Occipital lobe (tissue), 3 donors: ENCODE measurements at places on chromosomes 11 and 22.

- no peak for DNase-seq
Measured at GRCh38 chr11:24808173-24808572, 311.3 kb downstream of the LUZP2 start.

DNA sequence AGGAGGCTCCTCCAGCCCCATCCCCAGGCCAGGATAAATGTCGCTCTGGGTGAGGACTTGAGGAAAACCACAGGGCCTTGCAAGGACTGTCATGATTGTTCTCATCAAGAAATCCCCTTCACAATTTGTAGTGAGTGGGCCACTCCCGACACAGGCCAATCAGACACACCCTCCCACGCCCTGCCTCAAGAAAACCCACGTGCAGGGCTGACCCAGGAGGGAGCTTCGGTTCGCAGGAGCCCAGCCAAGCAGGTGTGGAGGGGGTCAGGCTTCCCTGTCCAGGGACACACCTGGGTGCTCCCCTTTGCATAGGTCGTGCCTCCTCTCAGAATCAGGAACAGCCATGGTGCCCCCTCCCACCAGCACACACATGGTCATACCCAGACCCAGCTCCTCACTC, 43.2 kb downstream of the SHANK2 start:
- DNase-seq = no peak

DNA sequence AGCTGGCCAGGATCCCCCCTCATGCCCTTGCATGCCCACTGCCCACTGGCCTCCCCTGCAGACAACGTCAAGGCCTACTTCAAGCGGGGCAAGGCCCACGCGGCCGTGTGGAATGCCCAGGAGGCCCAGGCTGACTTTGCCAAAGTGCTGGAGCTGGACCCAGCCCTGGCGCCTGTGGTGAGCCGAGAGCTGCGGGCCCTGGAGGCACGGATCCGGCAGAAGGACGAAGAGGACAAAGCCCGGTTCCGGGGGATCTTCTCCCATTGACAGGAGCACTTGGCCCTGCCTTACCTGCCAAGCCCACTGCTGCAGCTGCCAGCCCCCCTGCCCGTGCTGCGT, 7.9 kb downstream of the AIP start:
- no peak for DNase-seq

DNA sequence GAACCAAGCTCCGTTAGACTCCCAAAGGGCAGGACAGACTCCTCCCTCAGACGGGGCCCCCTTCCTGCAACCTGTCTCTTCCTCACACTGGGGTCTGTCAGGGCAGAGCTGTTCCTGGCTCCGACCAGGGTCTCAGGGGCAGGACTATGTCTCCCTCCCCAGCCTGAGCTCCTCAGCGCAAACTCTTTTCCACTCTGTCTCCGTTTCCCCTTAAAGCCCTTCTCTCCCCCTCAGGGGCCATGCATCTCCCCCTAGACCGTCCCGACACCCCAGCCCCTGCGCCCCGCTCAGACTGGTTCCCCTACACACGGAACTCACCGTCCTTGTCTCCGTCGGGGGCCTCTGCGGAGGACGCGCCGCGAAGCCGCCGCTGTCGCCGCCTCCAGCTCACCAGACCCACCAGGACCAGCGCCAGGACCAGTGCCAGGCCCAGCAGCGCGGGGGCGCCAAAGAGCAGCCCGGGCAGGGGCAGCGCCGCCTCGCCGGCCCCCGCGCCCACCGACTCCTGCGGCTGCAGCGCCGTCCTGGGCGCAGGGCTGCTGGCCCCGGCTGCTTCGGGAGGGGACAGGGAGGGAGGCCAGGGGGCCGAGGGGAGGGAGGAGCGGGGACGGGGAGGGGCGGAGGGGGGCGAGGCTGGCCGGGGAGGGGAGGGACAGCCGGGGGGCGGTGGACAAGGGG, 684 bp downstream of the TNFRSF13C start:
- DNase-seq = no peak

- DNase-seq = no peak
Measured at GRCh38 chr11:75481223-75481921, 44.4 kb downstream of the GDPD5 start.

- DNase-seq = no peak
Measured at GRCh38 chr11:93984196-93984567, 37.0 kb upstream of the HEPHL1 start.

DNA sequence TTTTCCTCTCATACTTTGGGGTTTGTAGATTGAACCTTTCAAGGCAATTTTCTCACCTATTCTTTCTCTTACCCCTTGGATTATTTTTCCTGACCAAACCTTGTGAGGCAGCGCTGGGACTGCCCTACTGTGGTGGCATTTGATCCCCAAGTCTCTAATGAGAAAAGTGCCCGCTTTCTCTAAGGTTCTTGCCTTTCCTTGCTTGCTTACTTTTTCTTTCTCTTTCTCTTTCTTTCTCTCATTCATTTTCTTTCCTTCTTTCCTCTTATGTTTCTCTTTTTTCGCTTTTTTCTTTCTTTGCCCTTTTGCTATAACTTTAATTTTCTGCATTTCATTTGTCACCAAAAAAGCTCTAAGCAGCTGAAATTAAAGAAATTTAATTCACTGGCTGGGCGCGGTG, 40.7 kb upstream of the ADSL start:
- DNase-seq = no peak

DNA sequence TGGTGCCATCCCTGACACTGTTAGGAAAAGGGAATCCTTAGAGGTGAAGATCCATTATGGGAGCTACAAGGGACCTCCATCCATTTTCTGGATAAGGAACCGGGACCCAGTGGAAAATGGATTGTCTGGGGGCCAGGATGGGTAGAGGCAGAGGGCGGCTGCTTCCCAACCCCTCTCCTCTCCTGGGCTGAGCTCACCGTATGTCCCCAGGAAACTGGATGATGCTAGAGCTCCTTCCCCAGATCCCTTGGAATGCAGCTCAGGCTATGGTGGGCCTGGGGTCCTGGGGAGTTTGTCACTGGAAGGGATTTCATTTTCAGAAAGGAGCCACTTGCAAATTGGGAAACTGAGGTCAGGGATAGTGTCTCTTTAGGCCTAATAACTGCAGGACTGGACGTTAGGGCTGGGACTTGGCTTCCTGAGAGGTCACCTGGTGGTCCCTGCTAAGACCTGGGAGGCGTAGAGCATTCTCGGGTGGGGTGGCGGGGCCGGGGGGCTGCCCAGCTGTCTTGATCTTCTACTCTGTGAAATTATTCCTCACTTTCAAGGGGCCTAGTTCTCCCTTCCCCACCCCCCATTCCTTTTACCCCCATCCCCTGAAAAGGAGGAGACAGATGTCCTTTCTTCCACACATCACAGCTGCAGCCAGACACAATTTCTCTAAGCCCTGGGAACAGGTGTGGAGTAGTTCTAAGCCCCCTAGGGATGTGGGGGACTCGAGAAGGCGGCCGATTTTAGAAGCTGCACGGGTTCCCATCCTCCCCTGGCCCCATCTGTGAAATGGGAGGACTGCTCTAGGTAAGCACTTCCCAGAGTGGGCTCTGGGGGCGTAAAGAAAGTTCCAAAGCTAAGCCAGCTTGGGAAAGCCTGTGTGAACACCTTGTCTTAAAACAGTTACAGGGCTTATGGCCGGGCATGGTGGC, 99.8 kb downstream of the PKNOX2 start:
- DNase-seq = no peak

- DNase-seq = no peak
Measured at GRCh38 chr11:46896719-46897406, 21.5 kb downstream of the LRP4 start.

- DNase-seq = no peak
Measured at GRCh38 chr11:62931499-62932278, 10.5 kb upstream of the CHRM1 start.

GRCh38 chr11:119584193-119585042, 144.6 kb downstream of the NECTIN1 start:
- peak; percentile 62 for DNase-seq

GRCh38 chr11:111378861-111379601, at the start of gene POU2AF1:
POU2AF1 (minus strand) TSS chr11:111379275; CDS start chr11:111379177, 98 bp downstream.
- DNase-seq = no peak

GRCh38 chr11:72627594-72628281, 46.5 kb downstream of the PDE2A start:
- peak; percentile 52 for DNase-seq

DNA sequence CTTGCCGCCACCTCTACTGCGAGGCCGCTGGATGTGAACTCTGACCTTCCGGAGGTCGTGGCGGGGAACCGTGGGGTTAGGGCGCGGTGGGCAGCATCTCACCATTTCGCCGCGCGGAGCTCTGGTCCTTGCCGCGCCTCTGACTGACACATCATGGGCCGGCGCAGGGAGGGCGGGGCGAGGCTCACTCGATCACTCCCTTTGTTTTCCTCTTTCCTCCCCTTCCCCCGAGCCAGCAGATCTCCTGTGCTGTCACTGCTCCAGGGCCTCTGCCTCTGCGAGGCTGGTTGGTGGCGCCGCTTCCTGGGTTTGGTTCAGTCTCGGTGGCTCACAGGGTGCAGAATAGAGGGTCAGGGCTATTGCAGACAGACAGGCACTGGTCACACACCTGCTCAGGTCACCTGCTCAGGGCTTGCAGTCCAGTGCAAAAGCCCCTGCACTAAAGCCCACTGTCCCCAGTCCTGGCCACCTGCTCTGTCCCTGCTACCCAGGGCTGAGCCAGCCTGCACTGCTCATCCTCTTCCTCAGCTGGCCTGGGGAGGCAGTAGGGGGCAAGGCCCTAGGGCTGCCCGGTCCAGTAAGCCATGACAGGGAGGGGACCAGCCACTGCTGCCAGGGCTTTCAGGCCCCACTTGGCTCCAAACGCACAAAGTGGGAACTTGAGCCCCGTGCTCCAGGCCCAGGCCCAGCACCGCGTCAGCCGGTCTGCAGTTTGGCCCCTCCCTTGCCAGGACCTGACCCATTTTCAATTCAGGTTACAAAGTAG, 36.2 kb downstream of the PISD start:
- peak; percentile 76 for DNase-seq
